Stimulated activated CD4-positive, alpha-beta T cell treated with anti-CD3 and anti-CD28 coated beads, TNF-alpha, amount 100 ng/mL, for 1 hour (primary cell): ENCODE measurements at places on chromosomes 4 and X.

GRCh38 chr4:149645790-149646189, 169.9 kb downstream of the IQCM start:
- no peak for DNase-seq

DNA sequence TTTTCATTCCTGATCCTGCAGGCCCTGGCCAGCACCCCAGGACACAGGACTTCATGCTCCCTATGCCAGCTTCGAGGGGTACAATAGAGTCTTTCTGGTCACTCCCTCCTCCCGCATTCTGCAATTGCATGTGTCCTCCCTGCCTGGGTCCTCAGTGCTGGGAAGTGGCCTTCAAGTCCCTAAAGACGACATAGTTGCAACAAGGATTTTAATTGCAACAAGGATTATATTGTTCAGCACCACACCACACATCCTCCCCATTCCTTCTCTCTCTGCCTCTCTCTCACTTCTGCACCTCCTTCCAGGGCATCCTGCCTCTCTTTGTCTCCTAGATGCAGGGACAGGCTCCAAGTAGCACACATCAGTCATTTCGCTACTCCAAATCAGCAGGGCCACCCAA, 25.5 kb downstream of the SCD5 start:
- DNase-seq = no peak

DNA sequence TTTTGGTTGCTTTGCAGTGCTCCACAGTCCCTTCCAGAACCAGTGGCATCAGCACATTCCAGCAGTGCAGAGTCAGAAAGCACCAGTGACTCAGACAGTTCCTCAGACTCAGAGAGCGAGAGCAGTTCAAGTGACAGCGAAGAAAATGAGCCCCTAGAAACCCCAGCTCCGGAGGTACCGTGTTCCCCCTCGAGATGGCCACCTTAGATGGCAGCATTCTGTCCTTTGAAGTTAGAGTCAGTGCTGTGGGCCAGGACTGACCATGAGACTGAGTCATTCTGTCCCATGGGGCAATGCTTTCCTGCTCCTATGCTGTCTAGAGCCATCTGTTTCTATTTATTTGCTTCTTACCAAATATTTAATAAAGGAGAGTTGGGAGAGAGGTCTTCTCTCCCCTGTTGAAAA, 112.3 kb downstream of the KLHL8 start:
- no peak for DNase-seq

- DNase-seq = no peak
Observed at GRCh38 chr4:132991111-132991510, 158.0 kb upstream of the PCDH10 start.

DNA sequence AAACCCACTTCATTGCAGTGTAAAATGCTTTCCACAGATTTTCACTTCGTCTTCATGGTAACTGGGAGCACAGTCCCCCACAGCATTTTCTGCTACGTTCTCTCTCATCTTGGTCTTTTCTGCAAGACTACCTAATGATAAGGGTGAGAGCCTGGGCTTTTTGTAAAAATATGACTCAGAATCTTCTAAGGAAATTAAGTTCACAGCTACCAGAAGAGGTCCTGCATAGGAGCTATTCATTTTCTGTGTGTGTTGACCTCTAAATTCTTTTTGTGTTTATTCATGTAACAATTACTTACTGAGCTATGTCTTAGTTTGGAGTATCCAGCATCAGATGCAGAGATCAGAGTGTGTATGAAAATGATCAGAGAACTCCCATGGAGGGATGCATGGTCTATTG, 192.2 kb downstream of the CPEB2 start:
- DNase-seq = no peak

GRCh38 chr4:117740736-117741135, 293.6 kb upstream of the NDST3 start:
- no peak for DNase-seq

- DNase-seq = no peak
Observed at GRCh38 chr4:120526033-120526432, 396.5 kb downstream of the PRDM5 start.
